ENCODE measurements at places on chromosomes 1 and 21. TPM values are rescaled to one million over a fixed set of nuclear protein-coding genes. Genes with fewer than 3 reads are reported as not detected.

Gene CDK18
- total RNA-seq: 7.4 TPM

Gene CTSK
- total RNA-seq: 6.7 TPM

Gene HTR1D
- total RNA-seq: not detected

Gene CFHR1
- total RNA-seq: not detected

DNA sequence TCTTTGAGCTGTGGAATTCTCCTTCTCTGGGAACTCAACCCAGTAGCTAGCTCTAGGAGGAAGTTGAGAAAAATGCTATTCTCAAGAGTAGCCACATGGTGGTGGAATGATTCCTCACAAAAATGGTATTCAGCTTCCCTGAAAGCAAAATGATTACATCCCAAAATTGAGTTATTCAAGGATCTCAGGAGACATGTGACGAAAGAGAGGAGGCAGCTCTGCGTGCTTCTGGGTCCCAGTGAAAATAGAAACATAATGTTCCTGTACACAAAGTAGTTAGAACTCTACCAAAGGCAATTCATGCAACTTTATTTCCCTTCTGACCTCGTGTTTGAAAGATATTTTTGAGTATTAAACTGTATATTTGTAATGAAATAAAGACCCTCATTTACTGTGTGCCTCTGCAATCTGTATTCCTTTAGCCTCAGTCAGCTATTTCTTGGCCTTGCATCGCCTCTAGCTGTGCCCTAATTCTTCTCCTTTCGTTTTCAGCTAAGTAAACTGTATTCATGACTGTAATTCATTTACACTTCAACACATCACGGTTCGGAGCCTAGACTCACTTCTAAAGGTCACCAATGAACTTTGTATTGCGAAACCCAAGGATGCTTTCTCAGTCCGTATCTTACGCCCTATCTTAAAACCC, 167.3 kb downstream of the FASLG start:
- DNase-seq: no peak

- no peak for DNase-seq
These were observed 27.4 kb downstream of the PRKACB start for GRCh38 chr1:84171481-84171880.

DNA sequence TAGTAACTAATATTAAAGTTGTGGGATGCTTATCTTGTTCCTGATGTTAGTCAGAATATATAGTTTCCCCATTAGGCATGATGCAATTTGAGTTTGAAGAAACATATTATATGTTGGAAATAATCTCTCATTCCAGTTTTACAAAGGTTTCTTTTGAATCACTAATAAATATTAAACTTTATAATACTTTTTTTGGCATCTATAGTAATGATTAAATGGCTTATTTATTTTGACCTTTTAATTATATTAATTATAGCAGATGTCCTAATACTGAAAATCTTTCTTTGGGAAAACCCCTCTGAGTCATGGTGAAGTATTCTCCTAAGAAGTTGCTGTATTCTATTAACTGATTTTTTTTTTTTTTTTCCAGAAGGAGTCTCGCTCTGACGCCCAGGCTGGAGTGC, 28.5 kb upstream of the PTGS2 start:
- DNase-seq: no peak

GRCh38 chr1:51323778-51324177, 6.6 kb downstream of the TTC39A start:
- no peak for DNase-seq

- DNase-seq: no peak
These were observed 83.7 kb downstream of the SPSB1 start for GRCh38 chr1:9376430-9376829.

DNA sequence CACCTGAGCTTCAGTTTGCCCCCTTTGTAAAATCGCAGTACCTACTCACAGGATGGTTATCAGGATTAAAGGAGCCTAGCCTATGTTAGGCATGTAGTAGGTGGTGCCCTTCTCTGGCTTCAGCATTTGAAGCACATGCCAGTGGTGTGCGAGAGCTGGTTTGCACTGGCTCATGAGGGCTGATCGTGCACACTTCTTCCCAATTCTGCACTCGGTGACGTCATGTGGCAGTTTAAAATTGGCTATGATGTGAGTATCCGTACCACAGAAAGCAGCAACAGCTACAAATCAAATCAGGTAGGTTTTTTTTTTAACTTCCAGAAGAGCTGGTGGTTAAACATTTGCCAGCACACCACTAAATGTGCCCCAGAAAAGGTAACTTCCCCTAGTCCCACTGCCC, 13.5 kb downstream of the FOXO6 start:
- no peak for DNase-seq

GRCh38 chr1:167208624-167208976, 12.1 kb upstream of the POU2F1 start:
- DNase-seq: no peak

GRCh38 chr1:112397841-112398240, 1.8 kb downstream of the CTTNBP2NL start:
- DNase-seq: no peak

DNA sequence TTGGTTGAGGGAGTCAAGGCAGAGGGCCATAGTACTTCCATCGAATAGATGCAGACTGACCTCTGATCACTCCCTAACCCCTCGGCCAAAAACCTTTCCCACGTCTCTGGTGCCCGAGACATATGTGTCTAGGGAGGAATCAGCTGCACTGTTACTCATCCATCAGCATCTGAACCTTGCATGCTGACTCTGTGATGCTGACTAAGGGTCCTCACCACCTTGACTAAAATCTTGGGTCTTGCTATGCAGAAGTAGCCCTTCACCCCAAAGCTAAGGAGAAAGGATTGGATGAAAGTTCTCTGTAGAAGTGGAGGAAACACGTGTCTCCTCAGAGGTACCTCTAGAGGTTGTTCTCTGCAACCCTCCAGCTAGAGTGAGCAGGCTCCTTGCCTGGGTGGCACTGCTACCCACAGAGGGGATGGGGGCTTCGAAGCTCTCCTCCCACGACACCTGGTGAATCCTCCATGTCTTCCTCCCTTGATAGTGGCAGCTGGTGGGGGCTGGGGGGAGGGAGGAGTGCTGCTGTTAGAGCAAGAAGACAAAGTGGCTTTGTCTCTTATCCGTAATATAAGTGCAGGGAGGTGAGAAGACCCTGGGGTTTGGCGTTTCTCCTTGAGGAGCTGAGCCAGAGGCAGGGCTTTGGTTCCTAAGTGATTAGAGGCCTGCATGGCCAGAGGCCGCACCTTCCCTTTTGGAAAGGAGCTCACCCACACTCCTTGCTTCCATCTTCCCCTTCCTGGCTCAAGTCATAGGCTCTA, 45.1 kb downstream of the ATP2B4 start:
- no peak for DNase-seq

DNA sequence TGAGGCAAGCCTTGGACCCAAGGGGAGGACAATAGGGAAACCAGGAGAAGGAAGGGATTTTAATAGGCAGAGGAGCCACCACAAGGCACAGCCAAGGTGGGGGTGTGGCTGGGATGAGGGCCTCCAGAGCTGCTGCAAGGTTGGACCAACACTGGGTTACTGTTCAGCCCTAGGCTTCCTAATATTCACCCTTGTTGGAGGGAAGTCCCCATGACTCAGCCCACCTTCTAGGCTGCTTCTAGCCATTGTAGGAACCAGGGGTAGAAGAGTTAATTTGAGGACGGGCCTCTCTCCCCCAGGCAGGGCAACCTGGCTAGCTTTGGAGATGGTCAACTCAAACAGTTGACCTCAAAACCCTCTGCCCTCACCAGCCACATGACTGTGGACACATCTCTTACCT, 59.5 kb downstream of the KCNN3 start:
- no peak for DNase-seq

DNA sequence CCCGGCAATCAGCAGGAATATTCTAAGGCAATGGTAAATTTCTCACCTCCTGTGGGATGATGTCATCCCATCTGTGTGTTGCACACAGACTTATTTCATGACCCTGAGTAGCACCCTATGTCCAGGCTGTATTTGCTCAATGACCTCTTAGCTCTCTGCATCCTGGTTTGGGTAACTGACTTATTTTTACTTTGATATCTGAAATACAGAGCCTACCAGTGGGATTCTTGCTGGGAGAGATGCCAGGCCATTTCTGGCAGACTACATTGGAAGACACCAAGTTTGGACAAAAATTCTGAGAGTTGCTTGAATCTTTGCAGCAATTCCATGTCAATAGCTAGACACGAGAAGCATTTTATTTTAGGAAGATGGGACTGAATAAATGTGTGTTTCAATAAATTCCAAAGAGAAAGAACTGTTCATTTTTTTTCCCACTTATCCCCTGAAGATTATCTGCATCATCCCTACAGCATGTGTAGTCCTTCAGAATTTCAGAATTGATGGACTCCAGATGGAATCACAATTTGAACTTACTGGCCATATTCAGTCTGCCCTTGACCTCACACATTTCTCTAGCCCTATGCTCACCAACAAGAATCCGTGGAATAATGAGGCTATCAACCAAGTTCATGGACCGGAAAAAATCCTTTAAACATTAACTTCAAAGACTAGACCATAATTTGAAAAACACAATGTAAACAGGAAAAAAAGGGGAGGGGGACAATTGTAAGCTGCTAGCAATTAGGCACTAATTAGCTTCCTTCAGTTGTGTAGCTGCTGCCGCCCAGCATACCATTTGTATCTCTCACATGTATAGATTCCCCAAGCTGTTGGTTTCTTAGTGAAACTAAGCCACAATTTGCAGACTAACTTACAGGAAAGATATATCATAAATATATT, 226.5 kb downstream of the HMCN1 start:
- DNase-seq: no peak

DNA sequence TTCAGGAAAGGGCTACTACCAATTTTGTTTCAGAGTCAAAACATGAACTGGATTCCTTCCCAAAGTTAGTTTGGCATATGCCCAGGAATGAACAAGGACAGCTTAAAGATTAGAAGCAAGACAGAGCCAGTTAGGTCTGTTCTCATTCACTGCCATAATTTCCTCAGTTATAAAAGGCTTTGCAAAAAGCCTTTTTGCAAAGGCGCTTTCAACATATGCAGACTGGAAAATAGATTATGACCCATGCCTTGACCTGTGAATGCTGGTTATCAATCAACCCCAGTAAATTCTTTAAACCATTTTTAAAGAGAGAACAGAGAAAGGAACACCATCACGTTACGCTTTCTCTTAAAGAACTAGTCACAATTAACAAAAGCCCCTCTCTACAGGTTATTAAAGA, 1.7 kb upstream of the FRRS1 start:
- no peak for DNase-seq

DNA sequence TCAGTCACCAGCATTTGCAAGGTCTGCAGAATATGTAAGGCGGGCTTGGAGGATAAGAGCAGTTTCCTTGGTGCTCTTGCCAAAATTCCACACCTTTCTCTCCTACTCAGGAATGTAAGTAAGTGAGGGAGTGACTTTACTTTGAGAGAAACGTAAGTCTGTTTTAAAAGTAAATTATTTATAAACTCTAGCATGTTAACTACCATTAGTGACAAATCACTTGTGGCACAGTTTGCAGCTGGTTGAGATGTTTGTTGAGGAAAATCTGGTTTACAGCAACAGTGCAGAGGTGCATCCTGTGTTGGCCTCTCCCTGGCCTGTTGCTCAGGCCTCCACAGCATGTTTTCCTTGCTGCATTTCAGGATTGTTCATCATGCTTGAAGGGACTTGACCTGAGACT, 8.5 kb downstream of the CGN start:
- DNase-seq: no peak
